Progenitor cell of endocrine pancreas (in vitro differentiated cells): ENCODE measurements at places on chromosomes 4 and X. TPM values are rescaled to one million over a fixed set of nuclear protein-coding genes. Genes with fewer than 3 reads are reported as not detected.

CLDN22 gene
- total RNA-seq, result not detected in 2 replicates

GRCh38 chrX:25873196-25873595 is 264.9 kb upstream of the MAGEB18 start:
- H3K4me1 ChIP-seq, result peaks cover 8% of the 10 kb centered on the region
- no peak overlapping the region for H3K4me3 ChIP-seq
- no peak for DNase-seq
- H3K27ac ChIP-seq, result no peak overlapping the region
- no peaks in the 10 kb centered on the region for H3K36me3 ChIP-seq

PDZD4 gene
- 4.5 and 4.8 TPM in 2 replicates for total RNA-seq

MTMR8 gene
- total RNA-seq, result 4.8 and 6.0 TPM in 2 replicates

PAGE2 gene
- total RNA-seq, result not detected in 2 replicates

FMR1NB gene
- total RNA-seq, result not detected in 2 replicates
